Esophagus mucosa (tissue), 1 donor: ENCODE measurements at places on chromosomes 6 and 20.

DNA sequence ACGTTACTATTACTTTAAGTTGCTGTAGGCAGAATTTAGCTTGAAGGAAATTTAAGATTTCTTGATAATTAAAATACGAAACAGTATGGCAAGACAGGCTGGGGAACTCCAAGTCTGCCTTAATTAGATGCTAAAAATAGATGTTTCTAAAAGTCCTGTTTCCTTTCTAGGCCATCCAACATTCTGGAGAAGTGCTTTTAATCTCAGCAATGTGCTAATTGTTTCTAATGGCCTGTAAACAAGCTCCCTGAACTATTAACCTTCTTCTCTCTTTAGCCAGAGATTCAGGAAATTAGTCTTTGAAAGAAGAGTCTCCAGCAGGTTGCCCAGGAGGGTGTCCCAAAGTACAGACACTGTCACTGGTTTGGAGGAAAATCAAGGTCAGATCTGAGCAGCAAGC is 677.3 kb upstream of the AGPAT4 start:
- no peak for ATAC-seq

DNA sequence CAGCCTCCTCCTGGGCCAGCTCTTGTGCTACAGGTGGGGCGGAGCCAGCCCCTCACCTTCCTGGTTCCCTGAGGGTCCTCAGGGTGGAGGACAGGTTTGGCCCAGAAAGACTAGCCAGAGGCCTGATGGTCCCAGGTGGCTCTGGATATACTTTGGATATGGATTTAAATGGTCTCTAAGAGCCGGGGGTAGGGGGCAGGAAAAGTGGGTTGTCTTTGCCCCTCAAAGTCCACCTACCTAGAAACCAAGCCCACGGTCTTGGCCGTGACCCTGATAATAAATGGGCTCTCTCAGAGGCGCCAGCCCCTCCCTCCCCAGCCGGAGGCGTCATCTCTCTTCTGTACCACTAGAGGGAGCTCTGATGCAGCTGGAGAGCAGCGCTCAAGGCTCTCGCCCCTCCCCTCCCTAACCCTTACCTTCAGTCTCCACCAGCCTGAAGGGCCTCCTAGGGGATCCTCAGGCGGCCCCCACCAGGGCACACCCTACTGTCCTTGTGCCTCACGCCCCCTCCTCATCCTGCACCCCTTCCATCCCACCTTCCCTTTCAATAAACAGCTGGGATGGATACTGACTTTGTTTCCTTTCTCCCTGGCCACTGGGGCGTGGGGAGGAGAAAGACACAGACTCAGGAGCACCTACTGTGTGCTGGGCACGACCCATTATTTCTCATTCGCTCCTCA is 7.5 kb downstream of the NRSN2 start:
- peak; percentile 94 for ATAC-seq

DNA sequence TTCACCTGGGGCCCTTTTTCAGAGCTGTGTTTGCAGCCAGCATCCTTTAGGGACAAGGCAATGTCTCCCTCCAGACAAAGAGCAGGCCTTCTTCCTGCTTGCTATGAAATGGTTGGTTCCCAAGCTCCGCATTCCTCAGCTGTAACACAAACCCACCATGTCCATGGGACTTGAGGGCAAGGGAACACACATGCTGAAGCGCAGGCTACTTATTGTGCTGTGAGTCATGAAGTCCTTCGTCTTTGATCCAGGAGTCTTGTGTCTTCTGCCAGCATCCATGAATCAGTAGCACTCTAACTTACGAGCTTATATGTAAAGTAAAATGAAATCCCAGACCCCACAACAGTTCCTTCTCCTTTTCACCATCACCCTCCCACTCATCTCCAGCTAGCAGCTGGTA is 59.0 kb downstream of the ANKRD60 start:
- no peak for ATAC-seq

- no peak for ATAC-seq
Observed at GRCh38 chr20:47765691-47766594, 19.3 kb downstream of the SULF2 start.

GRCh38 chr20:47355489-47356219 is 845 bp downstream of the ZMYND8 start:
- ATAC-seq = no peak

DNA sequence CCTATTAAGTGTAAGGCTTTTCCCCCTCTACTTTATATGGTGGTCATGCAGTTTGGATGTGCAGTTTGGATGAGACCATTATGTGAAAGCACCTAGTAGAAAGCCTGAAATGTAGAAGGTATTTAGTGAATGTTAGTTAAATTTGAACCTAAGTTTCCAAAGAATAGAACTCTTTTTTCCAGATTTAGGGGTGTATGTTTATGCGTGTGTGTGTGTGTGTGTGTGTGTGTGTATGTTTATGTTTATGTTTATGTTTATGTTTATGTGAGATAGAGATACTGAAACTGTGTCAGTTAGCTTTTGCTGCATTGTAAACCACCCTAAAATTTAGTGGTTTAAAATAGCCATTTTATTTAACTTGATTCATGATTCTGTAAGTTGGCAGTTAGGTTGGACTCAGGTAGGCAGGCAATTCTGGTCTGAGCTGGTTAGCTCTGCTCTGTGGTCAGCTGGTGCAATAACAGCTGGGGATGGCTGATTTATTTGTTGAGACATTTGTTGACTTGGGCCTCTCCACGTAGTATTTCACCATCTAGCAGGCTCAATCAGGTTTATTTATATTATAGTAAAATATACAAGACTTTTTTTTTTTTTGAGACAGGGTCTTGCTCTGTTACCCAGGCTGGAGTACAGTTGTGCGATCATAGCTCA is 54.0 kb downstream of the STK4 start:
- ATAC-seq = no peak

DNA sequence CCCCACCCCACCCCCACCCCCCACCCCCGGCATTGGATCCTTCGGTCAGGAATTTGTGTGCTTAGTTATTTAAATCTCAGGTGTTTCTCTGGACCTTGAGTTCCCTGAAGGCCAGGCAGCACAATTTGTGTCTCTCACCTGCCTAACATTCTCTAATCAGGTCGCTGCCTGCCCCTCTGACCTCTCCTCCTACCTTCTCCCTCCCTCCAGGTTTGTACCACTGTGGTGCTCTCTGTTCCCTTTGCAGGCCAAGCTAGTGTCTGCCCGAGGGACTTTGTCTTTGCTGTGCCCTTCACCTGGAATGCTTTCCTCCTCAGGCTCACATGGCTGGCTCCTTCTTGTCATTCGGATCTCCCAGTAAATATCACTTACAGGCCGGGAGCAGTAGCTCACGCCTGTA is 131.4 kb upstream of the SLC2A12 start:
- ATAC-seq = no peak

DNA sequence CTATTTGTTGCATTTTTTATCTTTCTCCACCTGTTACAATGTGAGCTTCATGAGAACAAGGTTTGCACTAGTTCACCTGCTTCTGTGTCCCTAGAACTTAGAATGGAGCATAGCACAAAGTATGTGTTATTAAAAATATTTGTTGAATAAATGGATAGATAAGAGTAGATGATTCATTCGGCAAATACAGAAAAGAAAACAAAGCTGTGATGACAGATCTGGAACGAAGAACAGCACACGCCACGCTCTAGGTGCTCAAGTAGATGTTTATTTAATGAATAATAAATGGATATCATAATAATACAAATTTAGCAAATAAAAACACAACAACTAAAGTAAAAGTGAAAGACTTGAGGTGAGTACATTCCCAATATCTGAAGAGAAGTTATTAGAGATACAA is 273.1 kb downstream of the HAO1 start:
- ATAC-seq = no peak

DNA sequence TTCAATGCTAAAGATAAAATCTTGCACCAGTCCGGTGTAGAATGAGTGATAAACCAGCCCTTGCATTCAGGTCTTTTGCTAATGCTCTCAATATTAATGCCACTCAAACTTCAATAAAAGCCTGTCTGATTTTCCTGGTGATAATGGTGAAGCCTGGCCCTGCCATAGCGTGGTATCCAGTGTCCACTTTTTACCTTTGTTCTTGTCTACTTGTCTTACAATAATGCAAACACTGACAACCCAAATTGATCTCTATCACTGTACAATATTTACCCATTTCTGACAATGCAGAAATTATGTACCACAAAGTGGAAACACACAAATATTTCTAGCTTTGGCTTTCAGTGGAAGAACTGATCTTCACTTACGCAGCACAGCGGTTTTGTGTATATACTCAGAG is 189.1 kb downstream of the ZDHHC14 start:
- no peak for ATAC-seq

GRCh38 chr20:420166-420620 is 12.1 kb downstream of the RBCK1 start:
- ATAC-seq = no peak

DNA sequence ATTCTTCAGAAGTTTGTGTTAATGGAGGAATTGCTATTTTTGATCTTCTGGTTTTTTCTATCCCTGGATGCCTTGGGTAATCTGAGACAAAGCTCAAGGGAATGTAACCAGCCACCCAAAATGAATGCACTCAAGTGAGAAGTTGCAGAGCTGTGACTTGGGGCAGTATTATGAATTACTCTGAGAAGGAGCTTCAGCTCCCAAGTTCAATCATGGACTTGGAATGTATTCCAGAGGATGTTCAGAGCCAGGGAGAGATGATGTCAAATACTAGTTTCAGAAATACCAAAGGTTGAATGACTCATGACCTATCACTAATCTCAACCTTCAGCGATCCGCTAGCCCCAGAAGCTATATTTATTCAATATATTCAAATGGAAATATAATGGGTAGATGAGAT is 375.2 kb upstream of the PLCB4 start:
- ATAC-seq = no peak

- ATAC-seq = no peak
Observed at GRCh38 chr6:109877028-109878004, 100.8 kb upstream of the GPR6 start.
